ENCODE measurements at places on chromosomes 11 and 22.
A peak's percentile ranks its signal among the peaks of the same experiment; 100 is the strongest.

GRCh38 chr11:119676461-119677020, 52.5 kb downstream of the NECTIN1 start:
- DNase-seq, result no peak

DNA sequence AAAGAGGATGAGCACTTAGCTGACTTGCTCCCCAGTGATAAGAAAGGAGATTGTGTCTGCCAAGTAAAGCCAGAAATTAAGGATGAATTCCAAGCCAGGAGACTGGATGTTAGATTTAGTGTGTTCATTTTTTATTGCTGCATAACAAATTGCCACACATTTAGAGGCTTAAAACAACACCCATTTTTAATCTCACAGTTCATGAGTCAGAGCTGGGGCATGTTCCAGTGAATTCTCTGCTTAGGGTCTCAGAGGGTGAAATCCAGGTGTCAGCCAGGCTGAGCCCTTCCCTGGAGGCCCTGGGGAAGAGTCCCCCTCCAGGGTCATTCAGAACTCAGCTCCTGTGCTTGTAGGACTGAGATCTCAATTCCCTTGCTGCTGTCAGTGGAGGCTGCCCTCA, 352.8 kb downstream of the BUD13 start:
- no peak for DNase-seq

GRCh38 chr11:119912229-119912628, 183.2 kb upstream of the NECTIN1 start:
- DNase-seq, result no peak

GRCh38 chr11:59224351-59224928, 11.7 kb upstream of the MPEG1 start:
- DNase-seq, result no peak

DNA sequence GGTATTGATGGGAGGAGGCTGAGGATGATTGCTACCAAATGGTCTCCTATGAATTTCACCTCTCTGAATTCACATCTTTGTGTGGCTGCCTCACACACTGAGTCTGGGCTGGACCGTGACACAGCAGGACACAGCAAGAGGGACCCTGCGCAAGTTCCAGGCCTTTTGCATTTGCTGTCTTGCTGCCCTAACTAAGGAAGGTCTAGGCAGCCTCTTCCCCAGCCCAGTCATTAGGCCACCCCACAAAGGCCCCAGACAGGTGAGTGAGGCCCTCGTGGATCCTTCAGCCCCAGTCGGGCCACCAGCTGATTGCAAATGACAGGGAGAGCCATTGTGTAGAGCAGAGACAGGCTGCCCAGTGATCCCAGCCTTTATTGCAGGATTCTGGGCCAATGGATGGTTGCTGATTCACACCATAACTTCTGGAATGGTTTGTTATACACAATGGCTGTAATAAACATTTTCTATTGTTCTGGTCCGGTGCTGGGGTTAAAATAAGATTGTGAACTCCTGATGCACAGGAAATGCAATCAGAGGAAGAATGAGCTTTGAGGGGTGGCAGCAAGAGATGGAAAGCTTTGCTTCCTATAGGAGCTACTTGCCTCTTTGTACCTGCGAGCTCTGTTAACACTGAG, 28.5 kb upstream of the CSNK2A3 start:
- no peak for DNase-seq

GRCh38 chr11:61091373-61092279, 10.7 kb upstream of the CD5 start:
- no peak for DNase-seq

DNA sequence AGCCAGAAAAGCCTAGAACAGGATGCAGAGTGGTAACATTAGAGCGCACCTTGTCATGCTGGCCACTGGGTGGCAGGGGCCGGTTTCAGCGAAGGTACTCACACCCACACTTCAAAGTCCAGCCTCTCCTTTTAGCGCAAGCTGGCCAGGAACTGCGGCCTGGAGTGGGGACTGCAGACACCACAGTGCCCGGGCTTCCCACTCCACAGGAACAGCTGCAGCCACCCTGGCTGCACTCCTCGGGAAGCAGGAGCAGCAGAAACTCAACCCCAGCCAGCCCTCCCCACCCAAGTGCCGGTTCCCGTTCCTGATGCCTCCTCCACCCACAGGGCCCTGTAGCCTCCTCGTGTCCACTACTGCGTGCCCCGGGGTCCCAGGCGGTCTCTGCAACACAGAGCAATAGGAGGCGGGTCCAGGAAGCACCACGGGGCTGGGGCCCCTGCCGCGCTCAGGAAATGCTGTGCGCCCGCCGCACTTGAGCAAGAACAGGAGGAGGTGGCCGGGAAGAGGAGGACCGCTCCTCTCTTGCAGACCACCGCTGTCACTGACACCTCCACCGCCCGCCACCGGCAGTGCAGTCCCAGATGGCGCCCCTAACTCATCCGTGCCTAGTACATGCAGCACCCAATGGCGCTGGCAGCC, 2.2 kb downstream of the RFPL2 start:
- no peak for DNase-seq

DNA sequence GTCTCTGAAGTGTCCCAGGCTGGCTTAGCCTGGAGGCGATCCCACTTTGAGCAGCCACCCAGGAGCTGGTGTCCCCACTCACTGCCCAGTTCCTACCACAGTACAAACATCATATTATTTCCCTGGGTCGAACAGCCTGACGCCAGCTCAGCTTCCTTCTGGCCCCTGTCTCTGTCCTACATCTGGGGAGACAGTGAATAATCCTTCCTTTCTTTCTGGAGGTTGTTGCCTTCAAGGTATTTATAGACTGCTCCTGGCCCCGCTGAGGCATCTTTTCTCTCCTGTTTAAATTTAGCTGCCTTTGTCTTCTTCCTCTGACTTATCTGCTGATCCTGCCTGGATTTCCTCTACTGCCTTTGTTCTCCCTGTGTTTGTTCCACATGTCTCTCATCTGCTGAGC, 56.8 kb upstream of the LRRC55 start:
- DNase-seq, result no peak

- no peak for DNase-seq
These were observed 11.0 kb downstream of the DEPDC5 start for GRCh38 chr22:31764785-31765184.

- DNase-seq, result no peak
These were observed 474.8 kb upstream of the CCDC90B start for GRCh38 chr11:83760932-83761331.

DNA sequence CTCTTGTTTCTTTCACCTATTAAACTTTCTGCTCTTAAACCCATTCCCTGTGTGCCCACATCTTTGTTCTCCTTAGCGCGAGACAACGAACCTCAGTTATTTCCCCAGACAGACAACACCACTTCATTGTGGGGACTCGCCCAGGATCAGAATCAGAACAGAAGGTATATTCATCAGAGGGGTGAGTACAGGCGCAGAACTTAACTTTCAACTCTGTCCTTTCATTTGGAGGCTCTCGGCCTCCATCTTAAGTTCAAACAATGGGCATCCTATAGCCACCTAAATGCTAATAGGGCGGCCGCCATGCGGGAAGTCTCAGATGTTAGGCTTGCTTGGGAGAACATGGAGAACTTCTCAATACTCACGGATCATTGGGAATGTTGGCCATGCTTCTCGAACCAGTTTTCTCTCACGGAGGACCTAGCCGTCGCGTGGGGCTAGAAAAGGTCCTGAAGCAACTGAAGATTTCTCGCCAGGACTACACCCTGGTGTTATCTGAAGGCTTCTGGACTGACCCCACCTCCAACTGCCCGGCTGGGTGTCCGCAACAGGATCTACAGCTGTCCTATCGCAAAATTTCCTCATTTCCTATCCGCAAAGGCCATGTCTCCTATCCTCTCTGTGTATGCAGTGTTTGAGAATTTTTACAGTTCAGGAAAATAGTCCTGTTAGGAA, 13.4 kb upstream of the HYLS1 start:
- DNase-seq, result no peak

- peak; percentile 7 for DNase-seq
These were observed 537 bp downstream of the EP300 start for GRCh38 chr22:41092847-41093411.

DNA sequence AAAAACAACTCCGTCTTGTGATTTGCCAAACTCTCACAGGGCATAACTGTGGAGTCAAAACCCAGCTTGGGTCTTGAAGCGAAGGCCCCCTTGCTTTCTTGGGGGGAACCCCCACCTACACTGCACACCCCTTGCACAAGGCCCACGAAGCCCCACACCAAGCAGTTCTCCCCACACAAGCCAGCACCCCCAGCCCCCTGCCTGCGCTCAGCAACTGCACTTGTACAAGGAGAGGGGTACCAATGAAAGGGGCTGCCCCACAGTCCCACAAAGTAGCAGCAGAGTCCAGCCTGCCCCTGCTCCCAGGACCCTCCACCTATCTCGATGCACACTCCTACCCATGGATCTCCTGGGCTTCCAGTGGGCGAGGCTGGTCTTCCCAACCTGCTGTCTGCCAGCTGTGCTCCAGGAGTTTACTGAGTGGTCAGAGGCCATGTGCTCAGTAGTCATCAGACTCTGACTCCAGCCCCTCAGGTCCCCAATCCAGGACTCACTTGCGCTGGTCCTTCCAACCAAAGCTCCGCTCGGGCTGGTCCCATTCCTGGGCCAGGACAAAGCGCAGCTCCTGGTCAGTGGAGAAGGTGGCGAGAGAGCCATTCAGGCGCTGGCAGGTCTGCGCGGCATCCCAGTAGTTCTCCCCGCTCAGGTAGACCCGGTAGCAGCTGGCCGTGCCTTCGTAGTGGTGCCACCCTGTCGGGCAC, 57.7 kb downstream of the DGCR2 start:
- DNase-seq, result no peak

GRCh38 chr11:4962816-4963215, 7.3 kb upstream of the OR51A2 start:
- no peak for DNase-seq

DNA sequence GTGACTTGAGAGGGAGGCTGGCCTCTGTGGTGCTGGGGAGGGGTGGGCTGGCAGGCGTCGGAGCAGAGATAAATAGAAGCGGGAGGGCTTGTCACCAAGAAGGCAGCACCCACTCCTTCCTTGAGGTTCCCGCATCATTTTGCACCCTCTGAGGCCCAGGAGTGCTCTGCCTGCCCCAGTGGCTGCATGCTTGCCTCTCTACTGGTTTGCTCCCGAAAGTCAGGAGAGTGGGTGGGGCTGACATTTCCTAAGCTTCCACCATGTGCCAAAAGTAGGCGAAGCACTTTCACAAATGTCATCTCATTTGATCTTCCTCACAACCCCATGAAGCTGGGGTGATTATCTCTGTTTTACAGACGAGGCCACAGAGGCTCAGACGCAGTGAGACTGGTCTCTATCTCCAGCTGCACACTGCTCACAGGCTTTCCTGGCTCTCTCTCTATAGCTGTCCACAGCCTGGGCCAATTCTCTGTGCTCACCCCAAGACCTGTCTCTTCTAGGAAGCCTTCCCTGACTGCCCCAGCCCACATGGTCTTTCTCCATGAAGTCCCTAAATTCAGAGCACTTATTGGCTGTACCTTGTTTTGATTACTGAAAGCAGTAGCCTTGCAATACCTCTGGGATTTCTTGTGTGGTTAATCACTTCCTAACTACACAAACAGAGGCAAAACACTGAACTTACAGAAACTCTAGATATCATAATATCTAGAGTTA, 2.6 kb upstream of the UCP3 start:
- no peak for DNase-seq

DNA sequence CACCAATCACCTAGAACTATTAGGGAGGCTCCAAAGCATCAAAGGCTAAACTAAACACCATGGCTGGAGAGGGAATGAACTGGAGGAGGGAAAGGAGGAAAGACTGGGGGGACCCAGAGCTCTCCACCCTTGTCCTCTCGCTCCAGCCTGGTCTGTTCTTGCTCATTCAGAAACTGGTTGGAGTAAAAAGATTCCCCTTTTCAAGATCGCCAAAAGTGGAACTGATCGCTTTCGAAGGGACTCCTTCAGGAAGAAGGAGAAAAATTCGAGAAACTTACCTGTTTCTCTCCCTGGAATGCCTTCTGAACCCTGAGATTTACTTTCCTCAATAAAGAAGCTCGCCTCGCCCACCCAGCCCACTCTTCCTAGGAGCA, 46.9 kb downstream of the OR4D9 start:
- no peak for DNase-seq

DNA sequence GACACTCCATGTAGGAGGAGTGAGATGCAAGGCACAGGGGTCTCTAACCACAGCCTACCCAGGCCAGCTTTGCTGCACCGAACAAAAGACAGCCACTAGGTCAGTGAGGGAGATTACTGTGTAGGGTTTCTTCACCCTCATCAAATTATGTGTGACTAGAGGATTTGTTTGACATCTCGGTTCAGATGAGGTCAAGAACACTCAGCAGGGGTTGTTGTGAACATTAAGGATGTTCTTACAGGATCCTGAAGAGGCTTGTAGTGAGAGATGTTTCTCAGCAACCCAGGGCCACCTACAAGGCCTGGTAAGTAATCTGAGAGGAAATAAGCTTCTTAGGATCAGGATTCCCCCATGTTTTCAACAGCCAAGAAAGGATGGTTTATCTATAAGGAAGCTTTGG, 202.1 kb downstream of the NXPE2 start:
- no peak for DNase-seq

DNA sequence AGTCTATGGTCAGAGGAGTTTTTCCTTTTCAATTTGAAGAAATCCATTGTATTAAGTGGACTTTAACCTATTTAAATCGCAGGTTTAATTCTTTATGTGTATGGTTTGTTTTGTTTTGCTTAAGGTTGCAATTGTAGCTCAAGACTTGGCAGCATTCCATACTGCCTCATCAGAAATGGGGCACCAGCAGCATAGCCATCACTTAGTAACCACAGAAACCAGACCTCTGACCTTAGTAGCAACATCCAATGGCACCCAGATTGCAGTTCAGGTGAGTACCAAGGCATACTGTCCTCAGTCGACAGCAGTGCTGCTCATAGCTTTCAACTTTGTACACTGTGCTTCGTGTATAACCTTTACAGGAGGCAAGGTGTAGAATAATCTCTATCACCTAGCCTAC, 48.4 kb upstream of the WEE1 start:
- no peak for DNase-seq

GRCh38 chr11:96012086-96012824, 88.3 kb upstream of the MTMR2 start:
- peak; percentile 44 for DNase-seq

DNA sequence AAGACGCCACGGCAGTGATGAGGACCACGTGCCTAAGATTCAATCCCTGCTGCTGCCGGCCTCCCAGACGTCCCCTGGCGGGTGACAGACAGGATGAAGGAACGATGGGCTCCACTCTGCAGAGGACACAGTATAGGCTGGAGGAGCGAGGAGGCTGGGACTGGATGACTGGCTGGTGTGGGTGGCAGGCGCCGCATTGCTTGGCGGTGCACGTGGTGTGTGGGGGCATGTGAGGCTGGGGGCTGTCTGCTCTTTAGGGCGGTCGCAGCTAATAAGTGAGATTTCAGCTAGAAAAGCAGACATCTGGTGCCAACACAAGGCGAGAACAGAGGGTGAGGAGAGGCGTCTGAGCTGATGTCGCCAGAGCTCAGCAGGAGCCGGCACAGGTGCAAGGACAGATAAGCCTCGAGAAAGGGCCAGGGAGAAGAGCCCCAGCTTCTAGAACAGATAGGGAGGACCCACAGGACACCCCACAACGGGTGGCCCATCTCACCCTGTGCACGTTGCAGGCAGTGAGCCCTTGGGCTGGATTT, 33.2 kb downstream of the TSPAN4 start:
- no peak for DNase-seq

DNA sequence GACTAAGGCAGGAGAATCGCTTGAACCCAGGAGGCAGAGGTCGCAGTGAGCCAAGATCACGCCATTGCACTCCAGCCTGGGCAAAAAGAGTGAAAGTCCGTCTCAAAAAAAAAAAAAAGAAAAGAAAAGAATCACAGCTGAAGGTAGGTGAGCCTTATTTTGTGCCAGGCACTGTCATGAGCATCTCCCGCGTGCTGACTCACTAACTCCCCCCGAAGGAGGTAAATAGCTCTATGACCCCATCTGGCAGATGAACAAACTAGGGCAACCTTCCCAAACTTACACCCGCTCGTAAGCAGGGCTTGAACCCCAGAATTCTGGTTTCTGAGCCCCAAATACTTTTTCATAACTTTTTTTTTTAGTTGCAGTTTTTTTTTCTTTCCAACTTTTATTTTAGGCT, 60.3 kb downstream of the ANO1 start:
- DNase-seq, result no peak

All from stimulated activated CD4-positive, alpha-beta T cell treated with anti-CD3 and anti-CD28 coated beads, Interleukin-1b, Interleukin-23, amount 100 ng/mL, for 4 hours (primary cell).